Spinal cord (tissue), 10 donors: ENCODE measurements at places on chromosomes 2 and 18. TPM values are rescaled to one million over a fixed set of nuclear protein-coding genes. Genes with fewer than 3 reads are reported as not detected.

The LYG1 gene
- total RNA-seq: 0.69 TPM

The HOXD13 gene
- total RNA-seq: not detected

The ESPNL gene
- total RNA-seq: 4.3 TPM

The HOXD8 gene
- 10.5 TPM for total RNA-seq

The IL1RL1 gene
- total RNA-seq: 0.17 TPM

GRCh38 chr2:29223851-29224692 is 108.9 kb downstream of the CLIP4 start:
- H3K4me1 ChIP-seq: peaks cover 4% of the 10 kb centered on the region
- no peaks in the 10 kb centered on the region for H3K27me3 ChIP-seq
- H3K27ac ChIP-seq: no peak overlapping the region
- no peak for DNase-seq

GRCh38 chr2:217604527-217605194 is 398.1 kb downstream of the TNS1 start:
- H3K36me3 ChIP-seq: no peaks in the 10 kb centered on the region
- no peaks in the 10 kb centered on the region for H3K4me1 ChIP-seq
- no peak for DNase-seq

- DNase-seq: peak; percentile 64
- peak overlapping the region; percentile 72 for H3K4me3 ChIP-seq
- peak overlapping the region; percentile 87 for H3K27ac ChIP-seq
These were observed 2.2 kb downstream of the NOL4 start for GRCh38 chr18:34222307-34223163.

DNA sequence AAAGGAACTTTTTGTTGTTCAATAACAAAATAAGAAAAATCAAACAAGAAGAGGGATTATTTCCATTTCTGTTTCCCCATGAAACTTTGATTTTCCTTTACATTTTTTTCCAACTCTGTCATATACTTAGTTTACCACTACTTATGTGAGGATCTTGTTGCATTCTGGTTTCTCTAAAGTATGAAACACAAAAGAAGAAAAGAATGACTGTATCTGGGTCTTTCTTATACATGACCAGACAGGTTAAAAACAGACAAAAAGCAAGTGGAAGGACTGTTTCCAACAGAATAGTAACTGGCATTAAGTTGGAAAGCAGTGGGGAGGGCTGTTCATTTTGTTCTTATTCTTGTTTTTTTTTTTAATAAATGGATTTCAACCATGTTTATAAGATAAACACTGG is 1207.8 kb upstream of the FAM98A start:
- H3K27ac ChIP-seq: no peak overlapping the region
- no peak for DNase-seq
- H3K27me3 ChIP-seq: no peaks in the 10 kb centered on the region
- H3K4me3 ChIP-seq: no peak overlapping the region

GRCh38 chr18:78770823-78771139 is 208.8 kb upstream of the SALL3 start:
- no peak for DNase-seq
- H3K27me3 ChIP-seq: no peaks in the 10 kb centered on the region
- no peaks in the 10 kb centered on the region for H3K36me3 ChIP-seq
- H3K4me3 ChIP-seq: no peak overlapping the region
- peaks cover 35% of the 10 kb centered on the region for H3K4me1 ChIP-seq

- peaks cover 8% of the 10 kb centered on the region for H3K4me1 ChIP-seq
- no peak overlapping the region for H3K4me3 ChIP-seq
- no peak for DNase-seq
These were observed 20.8 kb downstream of the CRIM1 start for GRCh38 chr2:36376319-36376765.

DNA sequence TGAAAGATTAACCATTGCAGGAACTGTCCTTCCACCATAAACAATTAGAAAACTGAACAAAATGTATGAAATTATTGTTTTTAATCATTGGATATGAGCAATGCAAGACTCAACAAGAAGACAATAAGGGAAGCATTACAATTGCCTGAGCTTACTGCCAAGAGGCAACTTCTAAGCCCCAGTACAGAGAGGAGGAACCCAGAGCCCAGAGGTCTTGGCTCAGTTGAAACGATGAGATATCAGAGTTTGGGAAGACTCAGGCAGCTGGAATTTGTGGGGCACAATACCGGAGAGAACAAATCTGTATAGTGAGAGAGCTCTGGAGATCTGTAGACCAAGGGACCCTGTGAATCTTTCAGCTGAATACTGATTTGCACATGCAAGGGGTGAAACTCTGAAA is 80.6 kb upstream of the ZFP36L2 start:
- H3K27ac ChIP-seq: no peak overlapping the region
- no peak for DNase-seq
- no peaks in the 10 kb centered on the region for H3K36me3 ChIP-seq
- no peak overlapping the region for H3K4me3 ChIP-seq
- peaks cover 2% of the 10 kb centered on the region for H3K4me1 ChIP-seq

GRCh38 chr18:21597620-21598019 is 2.9 kb downstream of the ESCO1 start:
- H3K27me3 ChIP-seq: no peaks in the 10 kb centered on the region
- no peak overlapping the region for H3K27ac ChIP-seq
- DNase-seq: no peak
- peaks cover 18% of the 10 kb centered on the region for H3K4me1 ChIP-seq
- no peaks in the 10 kb centered on the region for H3K36me3 ChIP-seq
- no peak overlapping the region for H3K4me3 ChIP-seq

GRCh38 chr2:10882568-10882967 is 29.2 kb upstream of the KCNF1 start:
- peak overlapping the region; percentile 86 for H3K27ac ChIP-seq
- no peaks in the 10 kb centered on the region for H3K27me3 ChIP-seq

GRCh38 chr2:98899041-98899702 is 36.9 kb downstream of the CRACDL start:
- H3K36me3 ChIP-seq: no peaks in the 10 kb centered on the region
- peaks cover 6% of the 10 kb centered on the region for H3K4me1 ChIP-seq
- H3K27me3 ChIP-seq: no peaks in the 10 kb centered on the region
- H3K4me3 ChIP-seq: no peak overlapping the region
- DNase-seq: no peak

- H3K4me3 ChIP-seq: no peak overlapping the region
- no peaks in the 10 kb centered on the region for H3K27me3 ChIP-seq
- no peak for DNase-seq
- H3K4me1 ChIP-seq: peaks cover 8% of the 10 kb centered on the region
- H3K27ac ChIP-seq: no peak overlapping the region
These were observed 121.0 kb upstream of the TWIST2 start for GRCh38 chr2:238726670-238727584.

DNA sequence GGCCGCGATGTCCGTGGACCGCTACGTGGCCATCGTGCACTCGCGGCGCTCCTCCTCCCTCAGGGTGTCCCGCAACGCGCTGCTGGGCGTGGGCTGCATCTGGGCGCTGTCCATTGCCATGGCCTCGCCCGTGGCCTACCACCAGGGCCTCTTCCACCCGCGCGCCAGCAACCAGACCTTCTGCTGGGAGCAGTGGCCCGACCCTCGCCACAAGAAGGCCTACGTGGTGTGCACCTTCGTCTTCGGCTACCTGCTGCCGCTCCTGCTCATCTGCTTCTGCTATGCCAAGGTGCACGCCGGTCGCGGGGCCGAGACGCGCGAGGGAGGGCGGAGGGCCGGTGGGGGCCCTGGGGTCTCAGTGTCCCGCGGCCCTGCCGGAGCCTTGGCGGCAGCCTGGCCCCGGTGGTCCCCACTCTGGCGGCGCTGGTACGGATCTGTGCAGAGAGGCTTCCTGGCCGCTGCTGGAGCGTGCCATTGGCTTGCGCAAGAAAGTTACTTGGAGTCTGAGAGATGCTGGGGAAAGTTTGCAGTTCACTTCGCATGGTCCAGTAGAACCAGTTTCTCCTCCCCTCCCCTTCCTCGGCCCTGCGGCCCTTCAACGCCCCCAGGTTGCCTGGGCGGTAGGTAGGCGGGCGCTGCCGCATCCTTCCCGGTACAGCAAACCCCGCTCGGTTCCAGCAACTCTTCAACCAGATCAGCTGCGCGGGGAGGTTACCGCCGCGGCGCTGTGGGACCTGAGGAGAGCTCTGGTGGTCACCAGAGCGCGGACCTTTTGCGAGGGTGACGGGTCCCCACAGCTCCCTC is 1.5 kb downstream of the GALR1 start:
- DNase-seq: no peak
- H3K4me3 ChIP-seq: peak overlapping the region; percentile 18
- no peaks in the 10 kb centered on the region for H3K36me3 ChIP-seq
- H3K27me3 ChIP-seq: peaks cover 39% of the 10 kb centered on the region

- no peak overlapping the region for H3K4me3 ChIP-seq
- DNase-seq: no peak
- H3K36me3 ChIP-seq: peaks cover 5% of the 10 kb centered on the region
- no peak overlapping the region for H3K27ac ChIP-seq
- H3K4me1 ChIP-seq: peaks cover 37% of the 10 kb centered on the region
These were observed 10.1 kb downstream of the CTIF start for GRCh38 chr18:48548921-48549320.

GRCh38 chr2:134253804-134254203 is at the start of gene MGAT5:
Gene MGAT5 (plus strand): TSS chr2:134254072. CDS start chr2:134254404, 332 bp downstream.
- no peak within 1 kb of the TSS for H3K4me3 ChIP-seq
- H3K27me3 ChIP-seq: no peaks in the 10 kb centered on the region
- H3K27ac ChIP-seq: no peak within 1 kb of the TSS
- peaks cover 4% of the 10 kb centered on the region for H3K36me3 ChIP-seq
- H3K4me1 ChIP-seq: peaks cover 2% of the 10 kb centered on the region
- no peak for DNase-seq

DNA sequence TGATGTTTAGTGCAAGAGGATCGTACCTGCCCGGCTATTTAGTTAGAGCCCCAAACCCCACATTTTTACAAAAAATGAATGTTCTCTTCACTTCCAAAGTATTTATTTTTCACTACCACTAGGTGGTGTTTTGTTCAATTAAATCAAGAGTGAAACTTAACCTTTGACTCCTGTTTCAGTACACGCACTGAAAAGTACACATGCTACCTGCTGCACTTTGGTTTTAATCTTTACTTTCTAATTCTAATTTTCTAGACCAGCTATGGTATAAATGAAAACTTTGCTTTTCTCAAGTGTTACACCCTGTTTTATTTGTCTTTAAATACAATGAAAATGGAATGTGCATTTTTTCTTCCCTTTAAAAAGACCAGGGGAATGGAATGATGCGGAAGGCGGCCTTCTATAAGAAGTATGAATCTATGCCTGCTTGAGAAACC is 31.4 kb upstream of the CHN1 start:
- H3K36me3 ChIP-seq: no peaks in the 10 kb centered on the region
- H3K27me3 ChIP-seq: no peaks in the 10 kb centered on the region
- H3K4me1 ChIP-seq: no peaks in the 10 kb centered on the region
- no peak for DNase-seq
